BE2C (cell line): ENCODE measurements at places on chromosomes 1 and 21.
A peak's percentile ranks its signal among the peaks of the same experiment; 100 is the strongest.

DNA sequence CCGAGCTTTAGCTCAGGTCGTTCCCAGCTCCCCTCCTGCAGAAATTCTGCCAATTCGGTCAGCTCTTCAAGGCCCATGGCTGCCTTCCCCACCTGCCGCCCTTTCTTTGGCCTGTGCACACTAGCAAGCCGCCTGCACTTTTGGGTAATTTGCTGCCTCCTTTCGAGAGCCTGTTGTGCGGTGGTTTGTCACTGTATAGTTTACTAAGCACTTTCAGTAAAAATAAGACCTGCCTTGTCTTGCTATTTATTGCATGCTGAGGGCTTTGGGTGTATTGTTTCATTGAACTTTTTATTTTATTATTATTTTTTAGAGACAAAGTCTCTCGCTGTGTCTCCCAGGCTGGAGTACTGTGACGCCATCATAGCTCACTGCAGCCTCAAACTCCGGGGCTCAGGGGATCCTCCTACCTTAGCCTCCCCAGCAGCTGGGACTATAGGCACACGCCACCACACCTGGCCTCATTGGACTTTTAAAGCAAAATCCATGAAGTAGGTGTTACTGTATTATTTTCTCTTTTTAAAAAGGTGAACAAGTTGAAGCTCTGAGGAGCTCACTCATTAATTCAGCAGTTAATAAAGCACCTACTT, 1.1 kb upstream of the FABP3 start:
- no peak for DNase-seq

- DNase-seq, result no peak
Observed at GRCh38 chr1:223242382-223242955, 99.4 kb upstream of the TLR5 start.

DNA sequence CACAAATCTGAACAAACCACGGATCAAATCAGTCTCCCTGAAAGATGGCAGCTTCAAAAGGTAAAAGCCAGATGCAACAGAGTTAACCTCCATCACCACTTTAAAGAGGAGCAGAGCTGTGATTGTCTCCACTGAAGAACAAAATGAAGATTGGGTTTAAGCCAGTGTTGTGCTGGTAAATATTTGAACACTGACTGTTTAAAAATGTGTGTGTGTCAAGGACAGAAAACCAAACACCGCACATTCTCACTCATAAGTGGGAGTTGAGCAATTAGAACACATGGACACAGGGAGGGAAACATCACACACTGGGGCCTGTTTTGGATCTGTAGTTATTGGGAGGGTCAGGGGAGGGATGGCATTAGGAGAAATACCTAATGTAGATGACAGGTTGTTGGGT, 83.9 kb downstream of the ST6GALNAC5 start:
- no peak for DNase-seq

DNA sequence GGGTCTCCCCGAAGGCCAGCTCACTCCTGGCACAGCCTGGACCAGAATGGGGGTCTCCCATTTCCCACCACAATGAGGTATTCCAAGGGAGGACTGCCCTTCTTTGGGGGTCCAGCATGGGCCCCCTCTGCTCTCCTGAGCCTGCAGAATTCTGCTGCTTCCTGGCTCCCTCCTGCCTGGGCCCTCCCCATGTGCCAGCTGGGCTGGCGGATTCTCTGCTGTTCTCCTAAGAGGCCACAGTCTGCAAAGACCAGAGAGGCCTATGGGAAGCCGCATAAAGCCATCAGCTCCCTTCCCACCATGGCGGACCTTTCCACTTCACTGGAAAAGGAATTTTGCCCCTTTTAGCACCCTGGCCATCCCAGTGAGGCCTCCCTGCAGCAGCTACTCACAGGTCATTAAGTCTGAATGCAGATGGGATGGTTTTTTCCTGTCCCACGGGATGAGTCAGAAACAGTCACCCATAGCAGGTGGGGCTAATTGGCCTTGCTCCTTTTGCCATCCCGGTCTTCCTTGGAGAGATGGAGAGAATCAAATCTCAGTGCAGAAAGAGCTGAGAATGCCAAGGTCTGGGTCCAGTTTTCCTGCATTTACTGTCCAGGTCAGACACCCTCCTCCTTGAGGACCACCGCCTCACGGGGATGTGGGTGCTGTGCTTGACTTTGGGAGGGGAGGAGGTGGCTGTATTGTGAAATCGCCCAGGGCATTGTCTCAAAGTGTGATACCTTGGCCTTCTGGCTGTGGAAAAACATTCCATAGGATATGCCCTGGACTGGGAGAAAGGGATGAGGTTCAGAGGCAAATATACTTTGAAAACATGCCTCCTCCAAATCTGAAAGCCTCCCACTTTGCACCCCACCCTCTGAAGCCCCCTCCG, 23.2 kb downstream of the MYBPH start:
- DNase-seq, result no peak

- no peak for DNase-seq
Observed at GRCh38 chr1:161073474-161074121, 3.9 kb upstream of the ARHGAP30 start.

DNA sequence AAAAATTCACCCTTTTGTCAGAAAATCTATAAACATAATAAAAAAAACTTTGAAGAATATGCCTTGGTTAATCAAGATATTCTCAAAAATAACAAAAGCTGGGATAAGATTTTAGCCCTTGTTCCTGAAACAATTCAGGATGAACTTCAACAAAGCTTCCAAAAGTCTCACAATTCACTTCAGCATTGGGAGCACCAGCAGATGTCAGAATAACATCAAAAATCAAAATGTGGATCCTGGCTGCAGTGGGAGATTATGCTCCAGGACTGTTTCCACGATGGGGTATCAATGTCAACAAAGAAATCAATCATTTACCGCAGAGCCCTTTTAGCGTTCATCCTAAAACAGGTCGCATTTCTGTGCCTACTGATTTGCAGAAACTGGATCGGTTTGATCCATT, 35.2 kb downstream of the ZNF670 start:
- no peak for DNase-seq

DNA sequence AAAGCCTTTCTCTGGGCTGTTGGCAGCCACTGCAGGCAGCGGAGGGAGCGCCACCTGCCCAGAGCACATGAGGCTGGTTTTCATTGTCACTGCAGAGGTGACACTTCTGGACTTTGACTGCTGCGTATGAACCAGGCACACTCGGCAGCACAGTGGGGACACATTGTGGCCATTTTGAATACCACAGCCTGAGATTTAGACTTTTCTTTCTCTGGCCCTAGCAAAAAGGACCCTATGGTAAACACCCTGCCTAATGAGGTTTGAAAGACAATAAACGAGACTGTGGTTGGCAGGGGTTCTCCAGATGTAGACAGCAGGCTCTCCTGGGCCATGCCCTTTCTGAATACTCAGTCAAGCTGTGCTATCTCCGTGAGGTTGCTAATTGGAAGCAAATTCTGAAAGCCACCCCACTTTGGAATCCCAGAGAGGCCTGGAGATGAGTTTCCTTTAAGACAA, 12.0 kb upstream of the KCNE2 start:
- DNase-seq, result peak; percentile 63

GRCh38 chr21:36471254-36471723, 8.6 kb downstream of the CLDN14 start:
- DNase-seq, result no peak

DNA sequence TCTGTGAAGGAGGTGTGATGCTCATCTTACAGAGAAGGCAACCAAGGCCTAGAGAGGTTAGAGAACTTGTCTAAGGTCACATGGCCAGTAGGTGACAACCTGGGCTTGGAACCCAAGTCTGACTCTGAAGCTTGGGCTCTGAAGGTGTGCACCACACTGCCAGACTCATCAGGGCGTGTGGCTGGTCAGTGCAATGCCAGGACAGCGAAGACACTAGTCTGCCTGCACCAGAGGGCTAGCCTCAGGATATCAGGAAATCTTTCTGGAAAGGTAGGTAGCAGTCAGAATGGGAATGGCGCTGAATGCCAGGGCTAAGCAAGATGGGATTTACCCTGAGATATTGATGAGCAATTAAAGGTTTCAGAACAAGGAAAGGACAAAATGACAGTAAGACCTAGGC, 34.9 kb downstream of the ELK4 start:
- DNase-seq, result no peak

GRCh38 chr1:239829535-239829934, 262.1 kb upstream of the FMN2 start:
- DNase-seq, result no peak

DNA sequence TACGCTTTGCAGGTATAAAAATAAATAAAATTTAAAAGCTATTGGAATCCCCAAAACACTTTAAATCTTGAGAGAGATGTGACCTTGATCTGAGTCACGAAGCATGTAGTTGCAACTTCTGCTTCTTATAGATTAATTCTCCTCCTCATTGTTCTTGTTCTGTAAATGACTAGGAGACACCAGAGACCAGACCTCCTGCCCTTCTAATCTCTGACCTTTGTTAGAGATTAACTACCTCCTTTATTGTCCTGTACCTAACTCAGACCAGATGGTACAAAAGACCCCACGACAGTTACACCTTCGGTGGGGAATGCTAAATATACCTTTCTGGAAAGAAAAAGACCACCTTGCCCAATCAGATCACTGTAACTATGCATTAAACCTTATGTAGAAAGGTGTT, 76.9 kb upstream of the NEK2 start:
- DNase-seq, result no peak

DNA sequence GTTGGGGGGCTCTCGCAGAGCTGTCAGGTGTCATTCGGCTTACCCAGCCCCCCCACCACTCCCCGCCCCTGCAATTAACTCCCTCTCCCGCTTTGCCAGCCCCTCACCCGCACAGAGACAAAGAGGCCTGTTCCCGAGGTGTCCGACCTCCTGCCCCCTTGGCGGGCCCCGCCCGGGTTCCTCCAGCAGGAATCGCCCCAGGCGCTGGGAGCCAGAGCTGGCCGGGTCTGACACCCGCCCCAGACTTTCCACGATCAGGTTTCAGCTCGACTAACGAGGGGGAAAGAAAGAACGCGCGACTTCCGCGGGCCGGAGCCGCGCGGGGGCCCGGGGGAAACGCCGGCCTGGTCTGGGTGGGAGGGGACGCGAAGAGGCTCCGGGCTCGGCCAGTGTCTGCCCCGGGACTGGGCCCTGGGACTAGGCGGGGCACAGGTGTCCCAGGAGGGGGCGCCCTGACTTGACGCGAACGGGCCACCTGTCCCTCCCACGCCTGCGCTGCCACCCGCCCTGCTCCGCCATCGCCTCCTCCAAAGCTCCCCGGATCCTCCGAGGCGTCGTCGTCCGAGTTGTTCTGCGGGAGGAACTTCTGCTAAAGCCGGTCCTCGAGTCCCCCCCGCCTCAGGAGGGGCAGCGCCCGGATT, 36.4 kb upstream of the HHAT start:
- DNase-seq, result peak; percentile 82

- no peak for DNase-seq
Observed at GRCh38 chr1:178075333-178075732, 18.6 kb upstream of the RASAL2 start.

DNA sequence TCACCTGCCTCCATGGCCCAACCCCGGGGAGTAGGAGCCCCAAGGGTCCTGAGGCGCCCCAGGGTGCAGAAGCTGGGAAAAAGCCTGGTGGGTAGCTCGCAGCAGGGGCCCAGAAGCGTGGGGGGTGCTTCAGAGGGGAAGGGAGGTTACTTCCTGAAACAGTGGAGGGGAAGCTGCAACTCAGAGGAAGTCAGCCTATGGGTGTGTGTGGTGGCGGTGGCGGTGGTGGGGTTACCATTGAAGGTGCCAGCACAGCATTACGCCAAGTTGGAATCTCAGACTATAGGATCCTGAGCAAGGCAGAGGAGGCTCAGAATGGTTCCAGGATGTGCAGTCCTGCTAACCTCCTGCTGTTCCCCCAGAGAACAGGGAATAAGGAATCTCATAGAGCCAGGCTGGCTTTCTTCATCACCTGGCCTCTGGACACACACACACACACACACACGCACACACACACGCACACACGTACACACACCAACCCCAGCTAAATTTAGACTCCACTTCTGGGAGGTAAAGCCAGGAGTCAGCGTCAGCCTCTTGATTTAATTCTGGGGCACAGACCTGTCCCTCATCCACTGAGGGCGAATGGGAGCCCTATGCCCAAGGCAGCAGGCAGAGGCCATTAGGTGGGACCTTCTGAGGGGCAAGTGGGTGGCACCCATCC, 1.3 kb downstream of the DENND4B start:
- DNase-seq, result no peak

DNA sequence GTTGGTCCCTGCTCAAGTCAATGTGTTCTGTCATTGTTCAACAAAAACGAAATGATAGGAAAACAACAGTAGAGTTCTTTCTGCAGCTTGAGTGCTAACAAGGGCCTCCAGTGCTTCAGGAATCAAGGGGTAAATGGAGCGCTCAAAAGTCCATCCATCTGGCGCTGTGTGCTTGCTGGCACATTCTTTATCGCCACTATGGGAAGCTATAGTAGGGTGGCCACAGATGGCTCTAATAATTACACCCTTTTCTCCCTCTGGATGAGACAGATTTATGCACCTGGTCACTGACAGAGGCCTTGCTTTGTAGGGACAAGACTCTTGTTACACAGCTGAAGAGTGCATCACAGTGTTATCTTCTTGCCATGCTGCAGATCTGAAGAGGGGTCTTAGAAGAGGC, 136.0 kb downstream of the GDAP2 start:
- DNase-seq, result no peak

GRCh38 chr1:15820478-15820877, 13.0 kb upstream of the UQCRHL start:
- no peak for DNase-seq

DNA sequence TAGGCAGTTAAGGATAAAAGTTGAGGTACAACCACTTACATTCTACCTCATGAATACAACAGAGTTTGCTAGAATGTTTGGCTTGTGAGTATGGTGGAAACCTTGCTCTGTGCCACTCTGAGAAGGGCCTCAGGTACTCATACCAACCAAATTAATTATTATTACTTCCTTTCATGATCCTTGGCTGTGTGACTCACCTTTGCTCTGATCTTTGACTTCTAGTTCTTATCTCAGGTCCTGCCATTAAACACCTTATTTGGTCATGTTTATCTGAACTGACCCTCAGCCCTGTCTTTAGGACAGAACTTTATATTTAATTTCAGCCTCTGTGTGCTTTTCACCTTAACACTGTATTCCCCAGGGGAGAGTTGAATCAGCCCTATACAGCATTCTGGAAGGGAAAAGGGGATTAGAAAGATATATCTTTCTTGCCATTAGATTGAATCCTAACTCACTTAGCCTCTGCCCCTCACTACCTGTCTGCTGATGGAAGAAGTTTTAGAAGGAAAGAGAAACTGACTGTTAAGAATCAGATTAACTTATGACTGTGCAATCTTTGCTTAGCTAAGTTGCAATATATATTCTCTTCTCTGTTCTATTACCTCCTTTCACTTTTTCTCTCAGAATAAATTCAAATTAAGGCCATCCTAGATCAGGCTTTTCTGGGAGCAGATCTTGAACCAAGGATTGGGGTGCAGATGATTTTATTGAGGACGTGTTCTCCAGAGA, 260.4 kb upstream of the DPYD start:
- DNase-seq, result no peak

GRCh38 chr1:117836069-117836468, 93.4 kb downstream of the GDAP2 start:
- no peak for DNase-seq
